ENCODE measurements at places on chromosomes 7 and 10.

- DNase-seq, result no peak
Measured at GRCh38 chr10:24730811-24731210, 7.1 kb upstream of the ARHGAP21 start.

- no peak for DNase-seq
Measured at GRCh38 chr7:47636433-47637175, 54.7 kb upstream of the TNS3 start.

DNA sequence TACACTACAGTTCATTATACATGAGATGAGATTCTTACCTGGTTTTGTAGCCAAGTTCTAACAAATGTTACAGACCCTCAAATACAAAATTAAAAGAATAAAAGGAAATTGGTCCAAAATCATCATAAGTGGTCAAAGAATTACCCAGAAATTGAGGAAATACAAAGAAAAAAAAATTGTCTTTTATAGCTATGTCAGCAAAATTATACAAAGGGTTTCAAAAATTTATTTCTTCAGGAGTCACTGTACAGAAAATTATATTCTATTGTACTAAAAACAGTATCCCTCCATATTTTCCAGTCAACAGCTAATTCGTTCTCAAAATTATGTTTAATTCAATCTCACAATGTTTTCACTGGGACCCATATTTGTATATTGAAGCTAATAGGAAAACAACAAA, 14.3 kb downstream of the PPP1R3A start:
- DNase-seq, result no peak

GRCh38 chr7:81616951-81617350, 152.9 kb downstream of the HGF start:
- no peak for DNase-seq

DNA sequence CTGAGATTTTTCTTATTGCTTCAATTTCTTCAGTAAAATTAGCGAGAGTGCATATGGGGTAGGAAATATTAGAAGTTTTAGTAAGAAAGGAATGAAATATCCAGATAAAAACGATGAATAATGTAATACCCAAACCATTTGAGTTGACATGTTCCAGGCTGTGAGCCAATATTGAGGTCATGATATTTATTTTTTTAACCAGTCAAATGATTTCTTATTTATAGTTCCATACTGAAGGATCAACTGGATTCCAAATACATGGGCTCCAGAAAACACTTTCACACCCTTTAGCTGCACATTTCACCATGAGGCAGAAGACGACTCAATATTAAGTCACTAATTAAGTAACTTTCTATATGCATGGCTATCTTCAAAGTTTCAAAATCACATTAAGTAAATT, 312.5 kb downstream of the PPP1R3A start:
- no peak for DNase-seq

DNA sequence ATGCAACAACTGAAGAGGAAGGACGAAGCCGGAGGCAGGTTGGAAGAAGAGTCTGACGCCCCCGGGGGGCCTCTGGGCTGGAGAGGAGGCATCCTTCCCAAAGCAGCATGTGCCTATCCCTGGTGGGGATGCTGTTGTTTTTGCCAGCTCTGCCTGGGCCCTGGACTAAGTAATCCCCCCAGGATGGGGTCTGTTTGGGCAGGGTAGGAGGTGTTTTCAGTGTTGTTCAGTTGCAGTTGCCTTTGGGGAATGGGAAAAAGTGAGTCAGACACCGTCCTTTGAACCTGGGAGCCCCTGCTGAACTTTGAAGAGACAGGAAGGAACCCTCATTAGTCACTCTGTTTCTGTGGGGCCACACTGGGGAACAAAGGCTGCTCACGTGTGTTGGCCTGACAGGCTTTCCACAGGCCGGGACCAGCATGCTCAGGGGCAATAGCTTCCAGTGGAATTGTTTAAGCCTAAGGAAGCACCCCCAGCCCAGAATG, 35.2 kb upstream of the GDF10 start:
- peak; percentile 52 for DNase-seq

- DNase-seq, result no peak
Measured at GRCh38 chr10:119655566-119656001, 4.4 kb downstream of the BAG3 start.

- no peak for DNase-seq
Measured at GRCh38 chr7:102287981-102288278, 1.3 kb downstream of the SH2B2 start.

- DNase-seq, result no peak
Measured at GRCh38 chr7:20650782-20651181, 35.3 kb downstream of the ABCB5 start.

DNA sequence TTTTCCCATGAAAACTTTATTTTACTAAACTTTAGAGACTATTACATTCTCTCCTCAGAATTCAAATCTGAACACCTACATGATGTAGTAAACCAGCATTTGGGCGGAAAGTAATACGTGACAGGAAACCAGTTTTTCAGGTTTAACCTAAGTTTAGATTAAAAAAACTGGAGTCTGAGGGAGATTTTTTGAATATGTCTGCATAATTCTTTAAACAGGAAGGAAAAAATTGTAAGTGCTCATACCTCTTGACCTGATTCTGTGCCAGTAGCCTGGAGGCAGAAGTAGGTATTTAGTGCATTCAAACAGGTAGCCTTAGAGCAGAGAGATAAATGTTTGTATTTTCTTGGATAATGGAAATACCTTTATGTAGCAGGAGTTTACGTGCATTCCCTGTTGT, 224.3 kb downstream of the MDFIC start:
- no peak for DNase-seq

DNA sequence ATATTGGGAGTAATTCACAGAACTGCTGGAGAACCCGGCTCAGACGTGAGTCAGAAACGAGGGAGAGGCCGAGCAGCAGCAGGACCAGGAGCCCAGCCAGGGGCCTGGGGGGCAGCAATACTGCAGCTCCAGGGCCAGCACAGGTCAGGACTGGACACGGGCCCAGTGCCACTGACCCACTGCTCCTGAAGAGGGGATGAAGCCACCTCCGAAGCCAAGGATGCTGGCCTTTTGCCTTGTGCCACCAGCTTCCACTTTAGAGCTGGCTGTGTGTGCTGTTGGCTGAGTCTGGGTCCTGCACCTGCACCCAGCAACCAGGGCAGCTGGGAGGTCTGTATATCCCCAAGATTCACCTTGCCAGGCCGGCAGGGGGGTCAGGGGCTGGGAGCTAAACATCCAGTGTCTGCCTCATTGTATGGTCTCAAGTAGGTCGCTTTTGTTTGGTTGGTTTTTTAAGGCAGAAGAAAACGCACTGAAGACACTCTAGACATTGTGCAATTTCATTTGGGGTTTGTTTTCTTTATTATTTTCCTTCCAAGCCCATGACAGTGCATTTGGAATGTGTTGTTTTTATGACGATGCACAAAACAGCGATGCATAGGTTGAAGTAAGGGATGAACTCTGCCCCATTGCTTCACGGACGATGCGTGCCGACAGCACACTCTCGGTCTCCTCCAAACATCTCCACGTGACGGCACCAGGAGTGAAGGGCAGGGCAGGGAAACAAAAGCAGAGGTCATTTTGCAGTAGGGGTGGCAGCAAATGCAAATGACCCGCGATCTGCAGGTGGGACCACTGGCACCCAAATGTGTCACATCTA, 27.7 kb upstream of the INSIG1 start:
- DNase-seq, result no peak

- no peak for DNase-seq
Measured at GRCh38 chr10:105953056-105953455, 1211.5 kb downstream of the SORCS1 start.

GRCh38 chr10:3485057-3485686, 299.8 kb downstream of the KLF6 start:
- DNase-seq, result no peak
